SK-N-SH (cell line): ENCODE measurements at places on chromosomes 16 and 17.

- DNase-seq = no peak
These were observed 80.1 kb downstream of the CLEC16A start for GRCh38 chr16:11024333-11025053.

- no peak for DNase-seq
These were observed 9.0 kb downstream of the SRR start for GRCh38 chr17:2312736-2313135.

DNA sequence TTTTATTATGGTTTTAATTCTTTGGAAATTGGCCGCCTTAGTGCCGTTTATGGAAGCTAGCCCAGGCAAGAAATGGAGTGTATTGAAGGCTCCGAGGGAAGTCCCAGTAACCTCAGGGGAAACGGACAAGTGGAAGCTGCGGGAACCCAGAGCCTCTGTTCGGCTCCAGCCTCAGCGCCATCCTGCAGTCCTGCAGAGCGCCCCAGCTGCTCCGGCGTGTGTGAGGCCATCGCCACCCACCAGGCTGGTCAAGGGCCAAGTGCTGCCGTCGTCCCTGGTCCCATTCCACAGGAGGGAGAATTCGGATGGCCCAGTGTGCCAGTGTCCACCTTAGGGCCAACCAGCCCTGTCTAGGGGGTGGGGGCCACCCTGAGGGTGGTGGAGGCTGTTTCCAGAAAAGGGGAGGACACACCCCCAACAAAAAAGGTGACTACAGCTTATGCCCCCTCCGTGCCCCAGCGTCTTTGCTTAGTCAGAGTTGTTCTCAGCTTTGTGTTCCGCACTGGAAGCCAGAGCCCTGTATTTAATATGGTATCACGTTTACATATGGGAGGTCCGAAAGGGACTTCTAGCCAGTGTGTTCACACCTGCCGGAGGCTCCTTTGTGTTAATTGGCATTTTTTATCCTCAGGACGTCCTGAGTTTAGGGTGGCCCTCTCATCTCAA is 13.0 kb downstream of the MGRN1 start:
- DNase-seq = no peak

DNA sequence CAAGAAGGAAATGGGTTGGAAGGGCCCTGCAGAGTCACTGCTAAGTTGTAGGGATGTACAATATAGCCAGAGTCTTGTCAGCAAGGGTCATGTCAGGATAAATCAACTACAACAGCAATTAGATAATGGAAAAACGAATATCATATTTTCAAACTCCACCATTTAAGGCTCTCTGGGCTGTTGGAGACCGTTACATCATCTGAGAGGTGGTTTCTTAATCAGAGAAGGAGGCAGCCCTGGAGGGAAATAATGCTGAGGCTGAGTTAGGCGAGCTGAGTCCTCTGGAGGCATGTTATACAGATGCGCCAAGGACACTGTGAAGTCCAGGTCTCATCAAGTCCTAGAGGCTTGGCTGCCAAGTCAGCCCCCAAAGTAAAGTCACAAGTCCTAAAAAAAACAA is 30.3 kb downstream of the LYRM9 start:
- no peak for DNase-seq

DNA sequence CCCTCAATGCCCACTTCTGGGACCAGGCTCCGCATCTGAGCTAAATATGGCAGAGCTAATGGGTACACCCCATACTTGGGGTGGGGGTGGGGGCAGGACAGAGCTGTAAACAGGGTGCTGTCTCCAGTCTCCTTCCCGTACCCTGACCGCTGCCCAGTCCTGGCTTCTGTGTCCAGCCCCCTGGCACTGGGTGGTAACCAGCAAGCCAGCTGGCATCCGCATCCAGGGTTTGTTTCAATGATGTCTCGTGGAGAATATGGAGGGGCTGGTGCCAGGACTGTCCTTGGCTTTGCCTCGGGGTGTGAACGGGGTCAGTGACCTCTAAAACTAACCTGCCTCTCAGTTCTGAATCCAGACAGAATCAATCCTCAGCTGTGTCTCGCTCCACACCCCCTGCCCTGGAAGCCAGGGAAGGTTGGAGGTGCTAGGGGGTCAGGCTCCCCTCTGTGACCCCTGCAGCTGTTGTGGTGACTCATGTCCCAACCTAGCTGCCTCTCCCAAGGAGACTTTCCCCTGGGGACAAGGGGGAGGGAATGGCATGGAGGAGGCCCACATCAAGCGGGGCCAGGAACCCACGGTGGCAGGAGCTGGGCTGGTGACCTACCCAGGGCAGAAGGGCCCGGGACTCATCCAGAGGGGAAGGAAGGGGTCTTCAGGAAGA is 1.5 kb upstream of the PNMT start:
- DNase-seq = peak; percentile 53

DNA sequence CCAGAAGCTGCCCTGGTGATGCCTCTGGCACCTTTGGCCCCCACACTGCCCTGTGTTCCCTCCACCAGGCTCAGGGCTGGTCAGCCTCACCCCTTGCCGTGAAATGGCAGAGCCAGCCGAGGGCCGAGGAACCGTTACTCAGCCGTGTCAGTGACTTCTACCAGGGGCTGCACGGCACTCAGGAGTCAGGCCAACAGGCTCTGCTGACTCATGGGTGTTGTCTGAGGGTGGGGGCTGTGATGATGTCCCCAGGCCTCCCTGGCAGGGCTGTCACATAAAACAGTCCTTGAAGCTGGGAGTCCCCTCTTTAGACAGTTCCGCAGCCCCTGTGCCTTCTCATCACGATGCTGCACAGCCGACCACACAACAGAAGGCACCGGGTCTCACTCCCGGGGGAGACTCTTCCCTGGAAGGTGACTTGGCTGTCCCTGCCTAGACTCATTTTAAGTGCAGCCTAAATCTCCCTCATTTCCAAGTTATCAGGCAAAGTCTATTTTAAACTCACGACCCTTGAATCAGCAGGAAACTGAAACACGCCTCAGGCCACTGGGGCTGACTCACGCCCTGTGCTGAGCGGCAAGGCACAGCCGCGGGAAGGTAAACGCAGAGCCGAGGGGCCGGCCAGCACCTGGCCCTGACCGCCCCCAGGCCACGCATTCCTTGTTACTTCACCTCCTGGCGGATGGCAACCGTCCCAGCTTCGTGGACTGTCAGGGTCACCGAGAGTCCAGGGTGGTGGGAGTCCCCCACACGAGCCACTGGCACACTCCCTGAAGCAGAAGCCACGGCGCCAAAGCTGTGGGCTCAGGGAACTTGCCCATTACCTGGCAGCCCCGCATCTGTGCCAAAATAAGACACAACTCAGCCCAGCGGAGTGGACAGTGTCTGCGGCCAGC is 102.6 kb downstream of the ZNF778 start:
- no peak for DNase-seq

DNA sequence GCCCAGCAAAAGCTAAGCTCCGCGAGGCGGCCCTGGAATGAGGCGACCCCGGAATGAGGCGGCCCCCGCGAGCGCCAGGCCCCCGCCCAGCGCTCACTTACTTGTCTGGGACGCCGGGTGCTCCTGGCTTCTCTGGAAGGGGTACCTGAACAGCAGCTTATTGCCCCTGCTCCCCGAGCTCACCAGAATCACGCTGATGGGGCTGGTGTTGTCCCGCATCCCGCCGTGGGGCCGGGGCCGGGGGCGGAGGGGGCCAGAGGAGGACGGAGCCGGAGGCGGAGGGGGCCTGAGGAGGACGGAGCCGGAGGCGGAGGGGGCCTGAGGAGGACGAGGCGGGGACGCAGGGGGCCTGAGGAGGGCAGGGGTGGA is 440 bp downstream of the NPRL3 start:
- DNase-seq = peak; percentile 76

GRCh38 chr17:73201215-73202069 is 8.6 kb downstream of the COG1 start:
- no peak for DNase-seq
